CD4-positive, alpha-beta memory T cell (primary cell): ENCODE measurements at places on chromosomes 12 and 14. TPM values are rescaled to one million over a fixed set of nuclear protein-coding genes. Genes with fewer than 3 reads are reported as not detected.

- H3K27me3 ChIP-seq, result no peaks in the 10 kb centered on the region
- no peak overlapping the region for H3K27ac ChIP-seq
- no peak for DNase-seq
- no peak overlapping the region for H3K4me3 ChIP-seq
- H3K36me3 ChIP-seq, result no peaks in the 10 kb centered on the region
- peaks cover 58% of the 10 kb centered on the region for H3K4me1 ChIP-seq
These were observed 59.6 kb downstream of the NELL2 start for GRCh38 chr12:44816446-44817017.

DNA sequence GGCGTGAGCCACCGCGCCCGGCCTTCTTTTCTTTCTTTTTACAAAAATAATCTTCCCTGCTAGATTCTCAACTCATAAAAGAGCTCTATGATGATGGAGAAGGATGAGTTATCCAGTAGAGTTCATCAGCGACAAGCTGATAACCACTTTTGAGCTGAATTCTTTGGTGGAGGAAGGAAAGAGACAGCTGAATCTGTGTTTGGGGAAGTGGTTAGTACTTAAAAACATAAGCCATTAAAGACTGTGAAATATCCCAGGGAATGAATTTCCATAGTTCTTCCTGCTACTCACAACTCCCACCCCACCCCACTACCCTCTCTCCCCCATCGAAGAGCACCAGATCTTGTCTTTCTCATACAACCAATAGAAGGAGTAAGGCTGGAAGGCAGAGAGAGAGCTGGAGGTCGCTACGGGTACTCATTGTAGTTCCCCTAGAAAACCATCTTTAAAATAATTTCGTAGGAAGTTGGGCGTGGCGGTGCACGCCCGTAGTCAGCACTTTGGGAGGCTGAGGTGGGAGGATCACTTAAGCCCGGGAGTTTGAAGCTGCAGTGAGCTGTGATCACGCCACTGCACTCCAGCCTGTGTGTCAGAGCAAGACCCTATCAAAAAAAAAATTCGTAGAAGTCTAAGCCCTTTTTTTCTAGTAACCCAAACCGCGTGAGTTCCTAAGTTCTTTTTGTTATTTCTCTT is 647 bp upstream of the ESPL1 start:
- no peak for DNase-seq
- no peaks in the 10 kb centered on the region for H3K27me3 ChIP-seq
- peak overlapping the region; percentile 71 for H3K27ac ChIP-seq
- H3K36me3 ChIP-seq, result no peaks in the 10 kb centered on the region
- H3K4me1 ChIP-seq, result peaks cover 10% of the 10 kb centered on the region

DNA sequence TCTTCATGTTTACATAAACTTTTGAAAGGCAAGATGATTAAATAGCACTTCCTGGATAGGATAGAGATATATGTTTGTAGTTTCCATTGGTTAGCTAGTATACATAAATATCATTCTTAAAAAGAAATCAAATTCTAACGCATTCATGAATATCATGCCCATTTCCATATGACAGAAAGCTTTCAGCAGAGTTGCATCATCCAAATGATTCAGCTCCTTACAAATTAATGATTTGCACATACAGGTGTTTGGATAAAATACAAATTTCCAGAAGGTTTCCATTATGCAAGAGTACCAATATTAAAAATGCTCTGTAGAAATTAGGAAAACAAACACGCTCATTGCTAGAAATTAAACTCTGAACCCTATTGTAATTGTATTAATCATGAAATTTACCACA is 264.4 kb downstream of the FOXG1 start:
- H3K4me3 ChIP-seq, result no peak overlapping the region
- H3K36me3 ChIP-seq, result no peaks in the 10 kb centered on the region
- H3K27me3 ChIP-seq, result no peaks in the 10 kb centered on the region
- DNase-seq, result no peak
- H3K27ac ChIP-seq, result no peak overlapping the region

DNA sequence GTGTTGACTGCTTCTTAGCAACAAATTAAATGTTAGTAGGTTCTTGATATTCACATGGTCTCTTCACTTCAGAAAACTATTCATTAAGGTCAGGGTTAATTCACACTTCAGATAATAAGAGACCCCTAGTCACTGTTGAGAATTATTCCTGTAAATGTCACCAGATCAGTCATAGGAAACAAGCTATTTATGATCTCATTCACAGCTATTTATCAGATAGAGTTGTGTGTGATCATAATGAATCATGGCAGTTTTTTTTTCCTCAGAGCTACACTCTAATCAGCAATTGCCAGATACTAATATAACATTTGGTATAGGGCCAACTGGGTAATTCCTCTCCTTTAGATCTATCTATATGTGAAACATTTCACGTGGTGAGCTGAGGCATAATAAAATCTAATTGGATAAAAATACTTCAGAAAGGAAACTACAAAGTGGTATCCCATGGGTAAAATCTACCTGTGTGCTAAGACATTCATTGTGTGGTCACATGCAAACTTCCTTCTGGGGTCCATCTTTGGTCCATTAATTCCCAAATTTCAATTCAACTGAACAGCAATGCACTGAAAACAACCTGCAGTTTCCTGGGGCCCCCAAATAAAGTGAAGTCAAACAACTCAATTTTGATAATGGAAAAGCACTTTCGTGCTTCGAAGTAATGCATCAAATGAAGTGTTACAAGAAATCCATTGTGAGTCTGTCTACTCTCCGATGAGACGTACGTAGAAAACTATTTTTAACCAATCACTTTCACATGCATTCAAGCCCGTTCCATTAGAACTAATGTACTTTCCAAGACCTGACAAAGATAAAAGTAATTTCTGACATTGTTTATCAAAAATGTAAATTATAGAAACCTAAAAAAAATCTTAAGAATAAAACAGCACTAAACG is 197.0 kb downstream of the ACSS3 start:
- DNase-seq, result no peak
- no peaks in the 10 kb centered on the region for H3K4me1 ChIP-seq
- no peaks in the 10 kb centered on the region for H3K27me3 ChIP-seq
- H3K4me3 ChIP-seq, result no peak overlapping the region

- H3K4me1 ChIP-seq, result no peaks in the 10 kb centered on the region
- no peak overlapping the region for H3K27ac ChIP-seq
- no peak for DNase-seq
These were observed 13.2 kb upstream of the GALNT9 start for GRCh38 chr12:132342251-132343227.

INHBC gene
- polyA plus RNA-seq, result not detected

CPNE6 gene
- 0.04 TPM for polyA plus RNA-seq
